CD4-positive, alpha-beta T cell treated with Interleukin-4 for 4 hours (primary cell): ENCODE measurements at places on chromosomes 4 and X.

GRCh38 chr4:63275491-63275890, 1133.8 kb downstream of the TECRL start:
- DNase-seq: no peak

DNA sequence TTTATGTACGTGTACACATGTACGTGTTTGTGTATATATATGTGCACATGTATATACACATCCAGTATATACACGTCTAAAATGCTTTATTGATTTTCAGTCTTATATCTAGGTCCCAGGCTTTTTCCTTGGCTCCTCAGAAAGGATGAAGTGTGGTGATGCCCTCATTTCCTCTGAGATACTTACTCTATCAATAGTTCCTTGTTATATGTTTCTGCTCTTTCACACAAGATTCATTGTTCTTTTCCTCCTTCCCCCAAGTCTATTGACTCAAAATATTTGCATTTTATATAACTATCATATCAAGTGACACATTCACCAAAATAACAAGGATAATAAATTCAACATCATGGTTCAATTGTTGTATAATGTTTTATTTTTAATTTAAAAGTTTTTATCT, 359.2 kb downstream of the EPHA5 start:
- DNase-seq: no peak

GRCh38 chr4:26010304-26010703, 96.3 kb downstream of the SMIM20 start:
- DNase-seq: no peak

DNA sequence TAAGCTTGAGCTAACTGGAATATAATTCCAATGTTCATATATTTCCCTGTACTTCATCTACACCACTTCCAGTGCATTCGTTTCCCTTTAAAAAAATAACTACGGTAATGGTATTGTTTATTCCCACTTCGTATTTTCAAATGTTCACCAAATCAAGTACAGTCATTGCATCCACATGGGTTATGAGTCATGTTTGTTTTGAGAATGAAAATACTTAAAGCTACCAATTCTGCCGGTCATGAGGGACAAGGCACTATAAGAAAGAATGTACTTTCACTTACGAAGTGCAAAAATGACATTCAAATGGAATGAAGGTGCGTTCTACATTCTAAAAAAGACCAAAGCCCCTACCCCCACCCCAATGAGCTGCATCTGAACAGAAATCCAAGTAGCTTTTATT, 174.4 kb upstream of the FGF13 start:
- DNase-seq: no peak

DNA sequence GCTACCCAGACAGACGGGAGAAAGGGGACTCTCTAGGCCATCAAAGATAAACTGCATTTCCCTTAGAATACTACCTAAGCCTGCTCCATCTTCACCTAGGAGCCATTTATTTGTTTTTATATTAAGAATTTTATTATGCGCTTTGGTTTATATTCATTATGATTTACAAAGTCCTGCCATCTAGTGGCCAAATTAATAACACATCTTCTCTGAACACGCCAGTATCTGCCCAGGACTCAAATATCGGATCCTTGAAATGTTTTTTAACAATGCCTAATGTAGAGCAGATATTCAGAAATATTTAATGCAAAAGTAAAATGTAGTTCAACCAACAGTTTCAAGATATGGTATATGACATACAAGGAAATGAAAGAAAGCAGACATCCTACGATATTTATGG, 20.8 kb upstream of the PRPS2 start:
- peak; percentile 30 for DNase-seq

DNA sequence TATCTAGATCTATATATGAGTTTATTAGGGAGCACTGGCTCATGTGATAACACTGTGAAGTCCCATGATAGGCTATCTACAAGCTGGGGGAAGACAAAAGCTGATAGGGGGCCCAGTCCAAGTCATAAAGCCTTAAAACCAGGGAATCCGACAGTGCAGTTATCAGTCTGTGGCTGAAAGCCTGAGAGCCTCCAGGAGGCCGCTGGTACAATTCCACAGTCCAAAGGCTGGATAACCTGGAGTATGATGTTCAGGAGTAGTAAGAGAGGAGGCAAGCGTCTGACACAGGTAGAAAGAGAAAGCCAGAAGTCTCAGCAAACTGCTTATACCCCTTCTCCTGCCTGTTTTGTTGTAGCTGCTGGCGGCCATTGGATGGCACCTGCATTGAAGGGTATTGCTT, 177.6 kb upstream of the SPRY1 start:
- DNase-seq: no peak
